ENCODE measurements at places on chromosomes 4 and X.

- no peak for DNase-seq
Measured at GRCh38 chrX:9122519-9123245, 88.8 kb upstream of the FAM9B start.

- DNase-seq: no peak
Measured at GRCh38 chrX:97374266-97374665, 490.6 kb downstream of the RPA4 start.

DNA sequence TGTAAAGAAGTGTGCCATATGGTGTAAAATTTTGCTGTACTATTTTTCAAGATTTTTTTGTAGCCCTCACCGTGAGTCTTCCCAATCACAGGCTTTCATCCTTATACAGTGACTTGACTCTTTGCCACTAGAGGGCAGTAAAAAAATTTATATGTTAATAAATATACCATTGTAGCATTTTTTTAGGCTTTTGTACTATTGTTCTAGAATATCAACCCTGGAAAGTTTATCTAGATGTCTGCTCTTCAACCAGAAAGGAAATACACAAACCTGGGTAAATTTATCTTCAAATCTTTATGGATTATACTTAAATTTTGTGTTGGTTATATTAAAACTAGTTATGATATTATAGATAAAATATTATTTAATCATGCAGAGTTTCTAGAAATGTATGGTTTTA is 235.3 kb downstream of the TENM3 start:
- DNase-seq: no peak

DNA sequence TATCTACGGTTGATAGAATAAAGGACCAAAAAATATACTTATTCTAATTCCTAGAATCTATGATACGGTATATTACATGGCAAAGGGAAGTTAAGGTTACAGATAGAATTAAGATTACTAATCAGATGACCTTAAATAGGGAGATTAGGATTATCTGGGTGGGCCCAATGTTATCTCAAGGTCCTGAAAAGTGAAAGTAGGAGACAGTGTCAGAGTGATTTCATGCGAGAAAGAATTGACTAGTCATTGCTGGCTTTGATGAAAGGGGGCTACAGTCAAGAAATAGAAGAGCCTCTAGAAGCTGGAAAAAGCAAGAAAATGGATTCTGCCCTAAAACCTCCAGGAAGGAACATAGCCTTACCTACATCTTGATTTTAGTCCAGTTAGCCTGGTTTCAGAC is 176.9 kb upstream of the PPP1R2C start:
- DNase-seq: no peak

GRCh38 chr4:126800575-126801141 is 832.1 kb upstream of the INTU start:
- no peak for DNase-seq

- DNase-seq: no peak
Measured at GRCh38 chrX:50801135-50801534, 12.9 kb downstream of the SHROOM4 start.

DNA sequence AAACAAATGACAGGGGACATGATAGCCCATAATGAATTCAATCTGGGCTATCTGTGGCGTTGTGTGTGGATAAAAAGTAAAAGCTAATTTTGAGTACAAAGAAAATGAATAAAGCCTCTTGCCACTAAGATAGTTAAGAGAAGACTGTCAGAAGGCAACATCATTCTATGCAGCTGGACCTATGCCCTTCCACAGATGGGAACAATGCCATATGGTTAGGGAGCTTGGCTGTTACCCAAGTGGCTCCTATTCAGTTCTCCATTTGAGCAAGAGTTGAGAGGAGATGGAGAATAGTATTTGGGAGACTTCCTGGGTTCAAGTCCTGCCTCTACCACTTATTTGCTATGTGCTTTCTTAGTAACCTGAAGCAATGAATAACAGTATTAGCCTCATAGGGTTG is 107.7 kb downstream of the ANXA3 start:
- no peak for DNase-seq

GRCh38 chr4:73821325-73821724 is 15.2 kb upstream of the CXCL6 start:
- DNase-seq: no peak

Data from NCI-H1930 (cell line).